Stimulated activated CD8-positive, alpha-beta memory T cell treated with anti-CD3 and anti-CD28 coated beads, Interleukin-15, amount 100 ng/mL, for 24 hours (primary cell): ENCODE measurements at places on chromosomes 12 and 14.

DNA sequence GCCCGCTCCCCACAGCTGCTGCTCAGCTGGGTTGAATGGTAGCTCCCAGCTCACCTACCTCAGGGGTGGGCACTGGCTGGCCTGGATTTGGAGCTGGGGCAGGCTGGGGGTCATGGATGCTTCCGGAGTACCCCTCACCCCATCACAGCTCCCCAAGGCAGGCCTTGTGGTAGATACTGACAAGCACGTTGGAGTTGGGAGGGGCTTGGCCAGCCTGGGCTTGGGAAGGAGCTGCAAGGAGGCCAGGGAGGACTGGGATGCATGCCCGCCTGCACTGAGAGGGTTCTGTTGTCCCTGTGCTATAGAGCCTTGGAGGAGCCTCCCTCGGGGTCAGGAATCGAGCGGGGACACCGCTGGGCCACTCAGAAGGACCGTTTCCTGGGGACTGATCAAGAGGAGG, 14.2 kb downstream of the TMEM63C start:
- DNase-seq = no peak

- DNase-seq = no peak
These were observed 1241.6 kb upstream of the USP15 start for GRCh38 chr12:61018571-61018970.

DNA sequence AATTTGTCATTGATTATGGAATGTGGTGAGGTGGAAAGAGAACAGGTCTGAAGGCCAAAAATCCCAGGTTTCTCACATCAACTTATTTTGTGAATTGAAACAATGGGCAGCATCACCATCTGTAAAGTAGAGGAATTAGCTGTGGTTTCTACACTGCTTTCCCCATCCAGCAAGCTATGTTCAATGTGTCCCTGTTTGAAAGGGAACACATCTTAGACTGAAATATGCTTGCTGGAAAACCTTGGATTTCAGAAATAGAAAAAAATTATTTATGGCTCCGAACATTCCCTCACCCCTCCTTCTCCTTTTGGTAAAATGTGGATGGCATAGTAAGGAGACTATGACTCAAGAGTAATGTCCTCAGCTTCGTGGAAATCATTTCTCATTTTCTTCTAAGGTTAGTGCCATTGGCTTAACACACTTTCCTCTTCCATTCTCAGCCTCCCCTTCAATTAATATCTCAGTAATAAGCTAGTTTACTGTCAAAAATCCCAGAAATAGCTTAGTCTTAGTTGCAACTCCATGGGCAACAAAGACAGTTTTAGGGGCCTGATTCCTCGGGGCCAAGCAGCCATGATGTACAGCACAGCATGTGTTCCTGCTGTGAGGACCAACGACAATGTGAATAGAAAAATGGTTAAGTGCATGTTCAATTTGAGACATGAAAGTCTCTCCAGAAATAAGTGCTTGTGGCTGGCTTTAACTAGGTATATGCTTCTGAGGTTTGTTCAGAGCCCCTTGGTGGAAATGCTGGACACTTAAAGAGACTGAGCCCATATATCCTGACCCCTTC, 205.8 kb upstream of the SLC38A2 start:
- DNase-seq = no peak

DNA sequence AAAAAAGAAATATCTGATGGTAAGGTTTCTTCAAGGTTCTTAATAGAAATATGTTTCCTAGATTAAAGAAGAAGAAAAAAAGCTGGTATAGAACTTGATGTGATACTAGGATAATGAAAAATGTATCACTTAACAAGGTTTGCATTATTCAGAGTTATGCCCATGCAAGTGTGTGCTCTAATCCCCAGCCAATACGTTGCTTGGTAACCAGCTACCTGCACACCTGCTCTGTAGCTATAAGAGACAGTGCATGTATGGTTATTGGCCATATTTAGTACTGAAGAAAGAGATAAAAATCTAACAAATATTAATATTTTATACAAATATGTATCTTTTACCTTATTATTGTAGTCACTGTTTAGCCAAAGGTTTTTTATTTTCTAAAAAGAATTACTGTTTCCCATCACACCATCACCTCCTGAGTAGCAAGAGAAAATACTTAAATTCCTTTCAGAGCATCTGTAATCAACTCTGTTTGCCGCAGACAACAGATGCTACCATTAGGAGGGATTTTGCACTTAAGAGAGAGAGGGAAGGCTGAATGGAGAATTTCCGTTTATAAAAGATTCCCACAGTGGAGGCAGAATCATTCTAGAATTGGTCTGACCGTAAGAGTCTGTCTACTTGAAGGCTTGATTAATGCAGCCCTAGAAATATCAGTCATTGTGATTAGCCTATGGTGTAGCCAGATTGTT, 115.6 kb downstream of the NEDD1 start:
- no peak for DNase-seq

- DNase-seq = no peak
These were observed 10.8 kb downstream of the BEGAIN start for GRCh38 chr14:100576091-100577085.

GRCh38 chr12:53052419-53053217, 2.8 kb downstream of the TNS2 start:
- no peak for DNase-seq

DNA sequence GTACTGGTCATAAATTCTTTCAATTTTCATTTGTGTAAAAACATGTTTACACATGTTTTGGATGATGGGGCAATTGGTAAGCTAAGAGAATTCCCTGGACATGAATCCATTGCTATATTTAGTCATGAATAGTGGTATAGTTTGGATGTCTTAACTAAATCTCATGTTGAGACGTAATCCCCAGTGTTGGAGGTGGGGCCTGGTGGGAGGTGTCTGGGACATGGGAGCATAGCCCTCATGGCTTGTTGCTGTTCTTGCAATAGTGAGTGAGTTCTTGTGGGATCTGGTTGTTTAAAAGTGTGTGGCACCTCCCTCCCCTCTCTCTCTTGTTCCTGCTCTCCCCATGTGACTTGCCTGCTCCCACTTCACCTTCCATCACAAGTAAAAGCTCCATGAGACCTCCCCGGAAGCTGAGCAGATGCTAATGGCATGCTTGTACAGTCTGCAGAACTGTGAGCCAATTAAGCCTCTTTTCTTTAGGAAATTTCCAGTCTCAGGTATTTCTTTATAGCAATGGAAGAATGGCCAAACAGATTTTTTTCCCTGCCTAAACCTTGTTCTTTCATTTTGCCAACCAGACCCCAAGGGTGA, 33.6 kb downstream of the CTSG start:
- no peak for DNase-seq

DNA sequence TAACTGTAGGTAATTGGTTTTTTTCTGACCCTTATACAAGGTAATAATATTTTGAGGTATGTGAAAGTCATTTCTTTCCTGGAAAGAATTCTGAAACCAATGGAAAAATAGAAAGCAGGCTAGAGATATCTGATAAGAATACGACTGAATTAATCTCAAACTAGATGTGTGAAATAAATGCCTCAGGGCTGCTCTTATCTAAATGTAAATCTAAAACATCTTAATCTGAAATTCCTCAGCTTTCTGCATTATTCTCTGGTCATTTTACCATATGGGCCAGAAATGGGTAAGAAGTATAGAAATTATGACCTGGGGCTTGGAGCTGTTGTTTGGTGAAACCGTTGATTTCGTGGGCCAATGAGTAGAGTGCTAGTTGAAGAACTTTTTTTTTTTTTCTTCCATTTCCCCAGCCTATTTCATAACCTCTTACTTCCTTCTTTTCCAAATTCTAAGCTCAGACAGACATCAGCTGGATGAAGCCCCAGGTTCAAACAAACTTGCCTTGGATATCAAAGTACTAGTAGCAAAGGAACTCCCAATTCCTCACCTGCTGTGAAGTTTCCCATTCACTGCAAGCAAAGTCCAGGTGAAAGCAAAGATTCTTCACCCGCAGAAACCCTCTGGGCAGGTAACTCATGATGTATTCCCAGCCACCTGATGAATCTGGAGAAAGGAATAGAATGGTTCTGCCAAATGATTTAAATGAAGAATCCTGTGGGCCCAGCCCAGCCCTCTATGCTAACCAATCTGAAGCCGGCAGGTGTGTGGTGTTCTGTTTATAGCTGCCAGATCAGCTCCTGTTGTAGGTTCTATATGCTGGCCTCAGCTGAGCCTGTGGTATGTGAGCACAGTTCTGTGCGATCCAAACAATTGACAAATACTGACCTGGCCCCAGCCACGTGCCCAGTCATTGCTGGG, 9.7 kb upstream of the FOS start:
- no peak for DNase-seq

- no peak for DNase-seq
These were observed 33.6 kb downstream of the CCDC91 start for GRCh38 chr12:28223858-28224257.
